ENCODE measurements at places on chromosomes 5 and 9.

DNA sequence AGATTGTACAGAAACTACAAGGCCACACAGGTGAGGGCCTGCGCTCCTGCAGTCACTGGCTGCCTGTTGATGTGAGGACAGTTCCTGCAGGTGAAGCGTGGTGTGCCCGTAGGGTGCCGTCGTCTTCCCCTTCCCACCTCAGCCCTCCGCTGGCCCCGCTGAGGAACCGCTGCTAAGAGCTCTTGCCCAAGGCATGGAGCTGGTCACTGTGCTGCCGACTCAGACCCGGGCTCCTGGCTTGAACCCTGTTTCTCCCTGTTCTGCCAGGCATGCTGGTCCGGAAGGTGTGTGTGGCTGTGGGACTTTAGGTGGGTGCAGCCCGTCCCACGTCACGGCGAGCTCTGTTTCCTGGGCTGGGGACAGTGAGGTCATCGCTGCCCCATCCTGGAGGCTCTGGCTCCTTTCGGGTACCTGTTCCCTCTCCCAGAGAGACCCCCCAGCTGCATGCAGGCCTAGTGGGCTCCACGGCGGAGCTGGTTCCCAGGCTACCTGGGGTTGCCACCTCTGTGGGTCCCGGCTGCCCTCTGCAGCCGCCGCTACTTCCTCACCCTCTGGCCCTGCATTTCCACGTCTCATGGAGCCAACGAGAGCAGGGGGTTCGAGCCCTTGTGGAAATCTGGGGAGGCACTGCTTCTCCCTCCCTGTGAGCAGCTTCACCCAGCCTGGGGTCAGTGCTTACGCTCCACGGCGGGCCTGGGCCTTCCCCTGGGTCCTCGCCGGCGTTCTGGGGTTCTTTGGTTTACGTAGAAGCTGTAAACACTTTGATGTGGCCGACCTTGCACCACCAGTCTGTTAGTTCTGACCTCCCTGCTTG is 7.6 kb downstream of the RNU6ATAC start:
- no peak for DNase-seq

- DNase-seq: no peak
Observed at GRCh38 chr9:87578625-87579024, 81.0 kb downstream of the DAPK1 start.

GRCh38 chr5:62649476-62650113 is 71.0 kb downstream of the LRRC70 start:
- no peak for DNase-seq

GRCh38 chr5:96741891-96742309 is 65.8 kb downstream of the ERAP1 start:
- DNase-seq: peak; percentile 60

DNA sequence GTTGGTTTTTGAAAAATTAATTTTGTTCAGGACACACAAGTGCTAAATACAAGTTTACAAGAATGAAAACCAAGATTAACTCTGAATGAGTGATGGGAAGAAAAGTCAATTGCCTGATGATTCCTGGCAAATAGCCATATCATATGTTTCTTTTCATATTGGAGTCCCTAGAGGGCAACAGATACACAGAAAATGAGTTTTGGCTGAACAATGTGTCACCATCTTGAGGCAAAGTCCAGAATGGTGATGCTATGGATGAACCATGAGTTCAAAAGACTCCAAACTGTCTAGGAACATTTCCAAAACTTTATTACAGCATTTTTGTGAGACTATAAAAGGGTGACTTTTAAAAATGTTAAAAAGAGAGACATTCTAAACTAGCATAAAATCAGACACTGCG is 382.9 kb downstream of the TMEM161B start:
- no peak for DNase-seq

GRCh38 chr5:178160176-178160575 is 6.5 kb upstream of the NHP2 start:
- no peak for DNase-seq

GRCh38 chr9:127703289-127703946 is 3.4 kb upstream of the CFAP157 start:
- DNase-seq: no peak

DNA sequence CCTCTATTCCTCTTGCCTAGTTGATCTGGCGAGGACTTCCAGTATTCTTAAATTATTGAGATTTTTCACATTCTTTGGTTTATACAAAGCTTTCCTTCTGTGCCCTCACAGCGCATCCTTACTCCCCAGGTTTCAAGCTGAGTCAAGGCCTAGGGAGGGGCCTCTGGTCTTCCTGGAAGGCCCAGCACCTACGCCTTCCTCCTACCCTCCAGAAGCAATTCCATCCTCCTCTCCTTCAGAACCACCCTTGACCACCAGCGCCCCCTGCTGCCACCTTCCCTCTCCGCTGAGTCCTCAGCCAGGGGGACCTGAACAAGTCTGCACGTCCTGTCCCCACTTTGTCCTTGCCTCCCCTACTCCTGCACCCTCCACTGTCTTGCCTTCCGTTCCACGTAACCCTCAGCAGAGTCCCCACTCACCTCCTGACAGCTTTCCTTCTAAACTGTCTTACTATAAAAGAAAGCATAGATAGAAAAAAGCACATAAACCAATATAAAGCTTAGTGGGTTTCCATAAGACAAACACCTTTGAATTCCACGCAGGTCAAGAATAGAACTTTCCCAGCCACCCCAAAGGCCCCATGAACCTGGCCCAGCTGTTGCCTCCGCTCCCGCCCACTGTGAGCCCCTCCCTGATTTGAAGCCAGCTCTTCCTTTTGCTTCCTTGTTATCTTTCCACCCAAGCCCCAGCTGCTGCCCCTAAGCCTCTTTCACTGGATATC is 63.0 kb upstream of the CTSL start:
- DNase-seq: peak; percentile 84

DNA sequence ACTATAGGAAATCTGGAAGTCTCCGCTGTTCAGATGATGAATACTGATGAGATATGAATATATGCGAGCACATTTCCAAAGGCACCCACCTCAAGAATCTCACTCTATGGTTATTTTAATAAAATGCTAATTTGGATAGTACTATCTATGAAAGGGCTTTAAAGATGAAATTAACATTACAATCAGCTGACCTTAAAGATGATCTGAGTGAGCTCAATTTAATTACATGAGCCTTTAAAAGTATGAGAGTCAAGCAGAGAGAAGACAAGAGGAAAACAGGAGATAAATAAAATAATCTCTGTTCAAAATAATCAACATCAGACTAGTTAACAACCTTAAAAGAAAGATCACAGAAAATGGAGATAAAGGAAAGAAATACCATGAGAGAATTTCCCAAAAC is 474.1 kb upstream of the TUSC1 start:
- DNase-seq: no peak

GRCh38 chr9:127825319-127826051 is 22.8 kb downstream of the FPGS start:
- no peak for DNase-seq

DNA sequence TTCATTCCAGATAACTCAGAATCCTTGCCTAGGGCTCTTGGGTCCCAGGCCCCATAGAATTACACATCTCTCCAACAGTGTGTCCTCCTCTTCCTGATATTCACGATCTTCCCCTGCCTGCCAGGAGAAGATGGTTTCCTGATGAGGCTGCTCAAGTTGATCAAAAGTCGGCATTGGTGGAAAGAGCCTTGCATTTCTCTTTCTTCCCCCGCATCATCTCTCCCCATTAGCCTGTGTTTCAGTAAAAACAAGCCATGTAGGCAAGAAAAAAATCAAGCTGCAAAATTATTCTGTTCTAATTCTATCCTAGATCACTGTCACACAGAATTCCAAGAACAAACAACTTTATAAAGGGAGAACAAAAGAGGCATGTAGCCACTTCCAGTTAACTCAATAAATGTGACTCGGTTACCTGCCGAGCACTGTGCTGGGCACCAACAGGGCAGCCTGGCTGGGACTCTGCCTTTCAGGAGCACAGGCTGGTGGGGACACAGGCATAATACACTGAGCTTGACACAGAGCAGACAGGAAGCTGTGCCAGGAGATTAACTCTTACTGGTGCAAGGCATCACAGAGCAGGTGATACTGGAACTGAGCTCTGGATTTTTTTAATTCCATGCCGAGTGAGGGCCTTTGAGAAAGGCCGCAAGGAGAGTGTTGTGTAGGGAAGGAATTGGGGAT is 25.6 kb downstream of the TMOD1 start:
- DNase-seq: no peak

GRCh38 chr5:88663793-88664216 is 219.2 kb downstream of the MEF2C start:
- DNase-seq: no peak

DNA sequence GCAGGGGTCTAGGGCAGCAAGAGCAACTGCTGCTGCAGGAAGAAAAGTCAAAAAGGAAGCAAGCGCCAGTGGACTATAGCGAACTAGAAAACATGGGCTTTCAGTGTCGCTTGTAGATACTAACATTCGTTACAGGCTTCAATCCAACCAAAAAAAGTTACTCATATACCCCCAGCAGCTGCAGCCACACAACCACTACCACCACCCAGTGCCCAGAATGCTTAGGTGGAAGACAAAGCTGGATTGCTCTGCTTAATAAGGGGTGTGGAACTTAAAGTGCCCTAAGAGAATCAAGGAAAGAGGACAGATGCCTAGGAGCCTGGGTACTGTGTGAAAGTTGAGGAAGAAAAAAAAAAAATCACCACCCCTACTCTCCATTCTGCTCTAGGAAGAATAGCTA is 203.6 kb downstream of the ELAVL2 start:
- DNase-seq: no peak
